ENCODE measurements at places on chromosomes 13 and 19.

GRCh38 chr19:44024900-44025216 is 321 bp upstream of the ZNF222 start:
- no peak for DNase-seq

DNA sequence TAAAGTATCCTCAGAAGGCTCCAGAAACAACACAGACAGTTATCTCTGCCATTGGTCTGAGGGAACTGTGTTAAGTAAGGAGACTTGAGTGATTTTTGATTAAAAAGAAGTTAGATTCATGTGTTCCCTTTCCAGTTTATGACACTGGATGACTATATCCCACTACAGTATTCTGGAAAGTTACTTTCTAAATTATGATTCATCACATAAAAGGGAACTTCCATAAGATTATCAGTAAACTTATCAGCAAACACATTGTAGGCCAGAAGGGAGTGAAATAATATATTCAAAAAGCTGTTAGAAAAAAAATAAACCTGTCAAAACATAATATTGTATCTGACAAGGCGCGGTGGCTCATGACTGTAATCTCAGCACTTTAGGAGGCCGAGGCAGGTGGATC is 700.0 kb downstream of the SLITRK6 start:
- no peak for DNase-seq

- DNase-seq, result no peak
These were observed 97.9 kb downstream of the HSPH1 start for GRCh38 chr13:31063772-31064171.

DNA sequence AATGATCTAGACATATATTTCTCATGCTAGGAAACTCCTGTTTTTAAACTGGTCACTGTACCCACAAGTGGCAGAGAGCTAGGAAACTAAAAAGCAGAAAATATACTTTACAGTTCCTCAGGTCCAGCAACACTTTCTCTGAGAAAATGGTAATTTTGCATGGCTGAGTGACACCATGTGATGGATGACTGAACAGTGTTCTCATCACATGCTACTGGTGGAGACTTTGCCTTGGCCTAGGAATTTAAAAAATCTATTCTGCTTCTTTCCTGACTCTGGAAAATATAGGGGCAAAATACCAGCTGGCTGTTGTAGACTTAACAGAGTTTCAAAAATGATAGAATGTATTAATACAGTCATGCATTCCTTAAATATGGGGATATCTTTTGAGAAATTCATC is 50.0 kb downstream of the LATS2 start:
- DNase-seq, result no peak

- DNase-seq, result no peak
These were observed 15.3 kb downstream of the NACC1 start for GRCh38 chr19:13133241-13133870.

DNA sequence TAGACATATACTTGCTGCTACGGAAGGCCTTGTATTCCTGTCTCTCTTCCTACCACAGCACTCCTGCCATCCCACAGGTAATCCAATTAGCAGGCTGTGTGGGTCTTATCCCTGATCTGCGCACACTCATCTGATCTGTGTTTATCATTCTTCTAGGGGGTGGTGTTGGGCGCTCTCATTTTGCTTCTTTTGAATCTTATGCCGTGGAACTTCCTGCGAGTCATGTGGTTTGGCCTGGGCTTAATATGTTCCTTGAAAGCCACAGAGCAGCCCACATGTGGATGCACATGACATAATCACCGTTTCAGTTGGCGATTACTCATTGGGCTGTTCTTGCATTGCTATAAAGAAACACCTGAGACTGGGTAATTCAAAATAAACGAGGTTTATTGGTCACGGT is 7.5 kb downstream of the RASA3 start:
- peak; percentile 78 for DNase-seq

DNA sequence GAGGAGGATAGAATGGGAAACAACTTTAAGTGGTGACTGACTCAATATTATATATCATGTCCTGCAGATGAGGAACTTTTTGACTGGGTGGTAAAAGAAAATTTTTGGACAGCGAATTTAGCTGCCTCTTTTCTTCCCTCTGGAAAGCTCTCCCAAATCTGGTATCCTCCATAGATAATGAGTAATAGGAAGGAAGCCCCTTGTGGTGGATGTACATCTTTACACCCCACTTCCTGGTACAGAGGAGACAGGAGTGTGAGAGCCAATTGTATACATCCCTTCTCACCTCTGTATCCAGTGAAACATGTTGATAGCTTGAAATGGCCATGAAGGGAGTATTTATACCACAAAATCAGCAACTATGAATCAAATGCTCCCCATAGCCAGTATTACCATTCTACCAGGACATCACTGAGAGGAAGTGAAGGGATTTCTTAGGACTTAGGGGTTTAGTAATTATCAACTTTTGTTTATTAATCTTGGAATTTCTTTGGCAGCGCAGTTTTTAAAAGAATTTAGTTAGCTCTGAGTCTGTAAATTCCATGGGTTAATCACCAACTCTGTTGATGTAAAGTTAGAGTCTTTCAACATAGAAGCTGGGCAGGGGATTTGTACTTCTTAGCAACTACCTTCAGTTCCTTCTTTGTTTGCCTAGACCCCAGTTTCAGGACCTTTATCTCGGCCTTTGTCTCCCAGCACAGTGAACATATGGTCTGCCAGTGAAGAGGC is 17.0 kb upstream of the TDRD3 start:
- no peak for DNase-seq

GRCh38 chr19:31109636-31110035 is 239.6 kb downstream of the TSHZ3 start:
- no peak for DNase-seq

DNA sequence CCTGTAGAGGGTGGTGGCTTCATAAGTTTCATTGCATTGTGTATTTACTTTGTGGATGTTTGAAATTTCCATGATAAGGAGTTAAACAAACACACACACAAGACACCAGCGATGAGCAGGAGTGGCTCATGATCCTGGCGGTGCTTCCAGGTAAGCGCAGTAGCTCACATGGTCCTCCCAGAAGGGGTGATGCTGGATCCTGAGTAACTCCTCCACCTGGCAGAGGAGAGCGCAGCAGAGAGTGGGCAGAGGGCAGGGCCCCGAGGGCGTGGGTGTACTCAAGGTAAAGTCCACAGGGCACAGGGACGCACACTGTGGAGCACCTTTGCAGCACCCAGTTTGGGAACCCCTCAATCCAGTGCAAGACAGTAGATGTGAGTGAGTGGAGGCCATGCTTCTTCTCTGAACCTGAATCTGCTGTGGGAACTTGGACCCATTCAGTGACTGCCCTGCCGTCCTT is 54.0 kb downstream of the RFX2 start:
- no peak for DNase-seq

DNA sequence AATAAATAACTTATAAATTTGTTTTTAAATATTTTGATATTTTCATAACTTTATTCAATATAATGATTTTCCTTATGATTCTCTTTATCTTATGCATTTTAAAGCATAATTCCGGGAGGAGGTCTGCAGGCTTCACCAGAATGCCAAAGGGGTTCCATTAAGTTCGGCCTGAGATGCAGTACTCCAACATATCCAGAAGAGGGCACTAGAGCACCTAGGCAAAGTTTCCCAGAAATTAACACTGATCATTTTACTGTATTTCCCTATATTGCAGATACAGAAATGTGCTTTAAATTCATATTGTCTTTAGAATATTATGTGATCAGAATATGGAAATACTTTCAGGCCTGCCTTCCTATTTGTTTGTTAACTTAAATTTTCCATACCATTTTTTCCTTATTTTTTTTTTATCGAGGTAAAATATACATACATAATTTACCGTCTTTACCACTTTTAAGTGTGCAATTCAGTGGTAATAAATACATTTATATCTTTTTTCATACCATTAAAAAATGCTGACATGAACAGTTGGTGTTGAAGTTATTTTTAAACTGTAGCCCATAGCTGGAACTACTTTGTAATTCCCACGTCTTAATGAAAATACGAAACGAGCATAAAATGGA is 58.9 kb upstream of the TM9SF2 start:
- DNase-seq, result peak; percentile 64

DNA sequence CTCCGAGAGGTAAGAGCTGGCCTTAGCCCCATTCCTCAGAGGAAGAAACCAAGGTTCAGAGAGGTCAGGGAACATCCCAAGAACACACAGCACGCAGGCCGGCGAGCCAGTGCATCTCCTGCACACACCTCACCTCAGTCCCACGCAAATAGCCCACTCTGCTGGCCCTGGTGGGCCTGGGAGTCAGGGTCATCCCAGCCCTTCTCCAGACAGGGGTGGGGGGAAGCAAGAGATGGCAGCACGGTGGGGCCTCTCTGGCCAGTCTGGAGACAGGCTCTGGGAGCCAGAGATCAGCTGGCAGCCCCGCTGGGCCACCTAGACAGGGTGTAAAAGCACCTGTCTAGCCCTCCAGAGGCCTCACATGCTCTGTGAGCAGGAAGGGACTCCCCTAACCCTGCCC is 26.8 kb downstream of the TUBA3C start:
- DNase-seq, result no peak

- no peak for DNase-seq
These were observed 10.8 kb downstream of the FFAR2 start for GRCh38 chr19:35458731-35459391.

DNA sequence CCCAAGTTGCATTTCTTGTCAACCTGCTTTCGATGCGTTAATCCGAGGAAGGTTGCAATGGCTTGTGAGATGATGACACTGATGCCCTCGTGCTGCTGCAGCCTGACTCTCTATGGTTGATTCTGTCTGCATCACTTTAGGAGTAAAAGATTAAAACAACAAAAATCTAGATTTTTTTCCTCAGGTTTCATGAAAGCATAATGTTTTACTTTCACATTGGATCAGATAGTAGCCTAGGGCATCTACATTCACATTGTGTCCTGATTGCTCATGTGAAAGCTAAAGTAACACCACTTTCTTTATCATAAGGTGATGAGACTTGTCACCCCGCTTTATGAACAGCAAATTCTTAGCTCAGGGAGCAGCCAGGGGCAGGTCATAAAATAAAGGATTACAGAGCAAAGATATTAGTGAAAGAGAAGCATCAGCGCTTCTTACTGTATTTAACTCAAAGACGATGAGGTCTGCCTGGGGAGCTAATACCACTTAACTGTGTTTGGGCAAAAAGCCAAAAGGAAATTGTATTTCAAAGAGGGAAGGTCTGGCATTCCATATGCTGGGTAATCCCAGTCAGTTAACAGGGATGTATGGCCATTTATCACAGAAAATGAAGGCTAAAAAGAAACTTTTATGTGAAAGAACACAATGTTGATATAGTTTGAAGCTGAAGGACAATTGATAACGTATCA is 270.5 kb downstream of the GPC6 start:
- no peak for DNase-seq

DNA sequence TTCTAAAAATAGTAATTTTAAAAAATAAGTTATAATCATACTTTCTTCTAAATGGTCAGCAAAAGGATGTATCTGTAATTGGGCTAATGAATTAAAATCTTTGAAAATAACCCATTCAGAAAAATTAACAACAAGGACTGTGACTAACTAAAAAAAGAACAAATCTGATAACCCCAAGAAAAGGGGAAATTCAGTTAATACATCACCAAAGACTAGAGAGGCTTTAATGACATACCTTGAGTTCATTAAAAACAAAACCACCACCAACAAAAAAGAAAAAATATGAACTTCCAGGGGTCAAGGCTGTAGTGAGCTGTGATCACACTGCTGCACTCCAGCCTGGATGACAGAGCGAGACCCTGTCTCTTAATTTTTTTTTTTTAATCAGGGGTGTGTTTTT is 121.8 kb downstream of the TBC1D4 start:
- no peak for DNase-seq

GRCh38 chr19:661427-662196 is 1.4 kb downstream of the RNF126 start:
- DNase-seq, result peak; percentile 73

DNA sequence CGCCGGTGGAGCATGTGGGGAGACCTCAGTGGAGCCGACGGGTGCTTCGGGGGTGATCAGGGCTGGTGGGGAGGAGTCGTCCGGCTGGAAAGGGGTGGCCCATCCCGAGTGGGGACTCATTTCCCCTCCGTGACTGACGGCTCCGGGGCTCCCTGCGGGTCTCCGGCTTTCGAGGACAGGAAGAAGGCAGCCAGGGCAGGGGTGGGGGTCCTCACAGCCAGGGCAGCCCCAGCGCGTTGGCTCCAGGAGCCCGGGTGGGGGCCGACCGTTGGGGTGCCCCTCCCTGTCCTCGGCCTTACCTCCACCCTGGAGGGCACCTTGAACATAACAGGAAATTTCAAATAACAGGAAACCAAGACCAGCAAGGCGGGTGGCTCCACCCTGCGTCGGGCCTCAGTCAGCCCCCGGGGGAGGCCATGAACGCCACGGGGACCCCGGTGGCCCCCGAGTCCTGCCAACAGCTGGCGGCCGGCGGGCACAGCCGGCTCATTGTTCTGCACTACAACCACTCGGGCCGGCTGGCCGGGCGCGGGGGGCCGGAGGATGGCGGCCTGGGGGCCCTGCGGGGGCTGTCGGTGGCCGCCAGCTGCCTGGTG is at the start of gene S1PR4:
TSS of gene S1PR4 (plus strand) at position 393 of the 596 bp plus-strand sequence. CDS start at position 417, 24 bp downstream.
- DNase-seq, result peak; percentile 83

DNA sequence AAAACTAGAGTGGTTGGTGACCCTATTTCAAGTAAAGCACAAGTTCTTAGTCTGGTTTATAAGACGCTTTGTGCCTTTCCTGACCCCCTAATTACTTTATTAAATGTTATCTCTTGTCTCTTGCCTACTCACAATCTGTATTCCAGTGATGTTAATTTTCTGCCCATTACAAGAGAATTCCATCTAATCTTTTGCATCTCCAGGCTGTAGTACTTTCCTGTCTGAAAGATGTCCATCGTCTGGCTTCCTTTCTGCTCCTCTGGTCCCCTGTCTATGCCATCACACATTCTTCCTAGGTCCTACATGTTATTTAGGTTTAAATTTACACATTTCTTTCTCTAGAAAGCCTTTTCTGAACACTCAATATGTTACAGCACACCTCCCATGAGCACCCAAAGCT is 25.9 kb upstream of the OXGR1 start:
- DNase-seq, result no peak

DNA sequence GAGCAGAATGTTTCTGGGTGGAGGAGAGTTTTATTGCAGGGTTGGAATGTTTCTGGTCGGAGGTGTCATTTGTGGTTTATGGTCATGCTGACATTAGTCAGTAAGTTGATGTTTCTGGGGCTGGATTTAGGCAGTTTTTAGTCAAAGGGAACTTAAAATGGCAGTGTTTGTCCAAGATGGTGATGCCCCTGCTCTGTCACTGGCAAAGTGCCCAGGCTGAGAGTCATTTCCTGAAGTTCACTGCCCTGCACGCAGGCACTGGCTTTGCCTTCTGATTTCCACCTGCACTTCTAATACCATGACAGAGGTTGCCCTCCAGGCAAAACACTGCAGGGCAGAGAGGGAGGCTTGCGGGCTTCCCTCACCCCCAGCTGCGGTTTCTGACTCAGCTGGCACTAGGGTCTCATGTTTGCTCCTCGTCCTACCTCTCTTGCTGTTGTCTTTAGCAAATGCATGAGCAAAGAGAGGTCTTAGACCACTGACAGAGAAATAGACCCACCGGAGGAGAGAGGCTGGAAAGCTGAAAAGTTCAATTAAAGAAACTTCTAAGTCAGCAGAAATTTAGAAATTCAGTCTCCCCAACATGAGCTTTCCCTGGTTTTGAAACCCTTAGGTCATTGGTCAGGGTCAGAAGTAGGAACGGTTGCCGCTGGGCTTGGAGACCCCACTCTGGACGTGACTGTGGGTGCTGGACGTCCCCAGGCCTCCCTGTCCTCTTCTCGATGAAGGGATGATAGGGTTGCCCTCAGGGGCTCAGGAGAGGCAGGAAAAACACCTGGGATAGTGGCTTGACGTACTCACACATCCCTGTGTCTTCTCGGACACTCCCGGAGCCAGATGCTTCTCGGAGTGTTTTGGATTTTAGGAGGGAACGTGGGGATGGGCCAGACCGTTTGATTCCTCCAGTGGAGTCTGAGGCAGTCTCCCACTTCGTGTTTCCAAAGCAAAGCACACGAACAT is 26.3 kb downstream of the TMEM255B start:
- no peak for DNase-seq
